WTC11 (cell line): ENCODE measurements at places on chromosomes 7 and 10.
A peak's percentile ranks its signal among the peaks of the same experiment; 100 is the strongest.

DNA sequence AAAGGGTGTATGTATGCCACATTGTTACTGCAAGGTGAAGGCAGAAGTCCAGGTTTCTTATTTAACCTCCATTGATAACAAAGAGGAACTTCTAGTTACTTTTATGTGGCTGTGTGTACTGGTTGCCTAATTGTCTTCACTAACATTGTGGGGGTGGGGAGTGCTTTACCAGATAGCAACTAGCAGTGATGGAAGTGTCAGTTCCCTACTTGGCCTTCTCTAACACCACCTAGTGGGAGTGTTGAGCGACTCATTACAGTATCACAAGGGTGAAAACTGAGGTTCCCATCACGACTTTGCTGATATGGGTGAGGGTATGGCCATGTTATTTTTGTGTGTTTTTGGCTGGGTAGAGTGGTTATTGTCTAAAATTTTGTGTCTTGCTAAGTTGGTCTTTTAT is 274.4 kb downstream of the THSD7A start:
- DNase-seq = peak; percentile 45

GRCh38 chr10:26566525-26567350 is 128.6 kb downstream of the APBB1IP start:
- peak; percentile 72 for DNase-seq

DNA sequence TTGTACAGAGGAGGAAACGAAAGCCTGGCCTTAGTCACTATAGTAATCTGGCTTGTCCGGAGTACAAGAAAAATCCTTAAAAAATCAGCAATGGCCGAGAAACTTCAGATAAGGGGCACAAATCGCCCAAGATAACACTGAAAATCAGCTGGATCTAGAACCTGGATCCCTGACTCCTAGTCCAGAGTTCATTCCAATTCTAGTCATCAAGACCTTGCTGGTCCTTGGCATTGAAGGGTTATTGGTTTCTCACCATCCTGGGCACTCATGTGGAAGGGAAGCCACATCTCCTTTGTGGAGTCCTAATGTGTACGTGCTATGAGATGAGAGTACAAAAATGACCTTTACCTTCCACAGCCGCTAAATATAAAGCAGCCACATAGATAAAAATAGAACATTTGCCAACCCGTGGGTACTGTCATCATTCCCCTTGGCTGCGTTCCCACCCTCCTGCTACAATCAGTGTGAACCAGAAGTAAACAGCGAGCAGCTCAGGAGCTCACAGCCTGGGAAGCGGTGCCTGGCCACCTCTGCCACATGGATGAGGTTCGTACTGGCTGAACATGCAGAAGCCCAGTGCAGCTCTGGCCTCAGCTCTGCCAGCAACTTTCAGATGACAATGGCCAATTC is 116.0 kb upstream of the PDLIM1 start:
- DNase-seq = no peak

DNA sequence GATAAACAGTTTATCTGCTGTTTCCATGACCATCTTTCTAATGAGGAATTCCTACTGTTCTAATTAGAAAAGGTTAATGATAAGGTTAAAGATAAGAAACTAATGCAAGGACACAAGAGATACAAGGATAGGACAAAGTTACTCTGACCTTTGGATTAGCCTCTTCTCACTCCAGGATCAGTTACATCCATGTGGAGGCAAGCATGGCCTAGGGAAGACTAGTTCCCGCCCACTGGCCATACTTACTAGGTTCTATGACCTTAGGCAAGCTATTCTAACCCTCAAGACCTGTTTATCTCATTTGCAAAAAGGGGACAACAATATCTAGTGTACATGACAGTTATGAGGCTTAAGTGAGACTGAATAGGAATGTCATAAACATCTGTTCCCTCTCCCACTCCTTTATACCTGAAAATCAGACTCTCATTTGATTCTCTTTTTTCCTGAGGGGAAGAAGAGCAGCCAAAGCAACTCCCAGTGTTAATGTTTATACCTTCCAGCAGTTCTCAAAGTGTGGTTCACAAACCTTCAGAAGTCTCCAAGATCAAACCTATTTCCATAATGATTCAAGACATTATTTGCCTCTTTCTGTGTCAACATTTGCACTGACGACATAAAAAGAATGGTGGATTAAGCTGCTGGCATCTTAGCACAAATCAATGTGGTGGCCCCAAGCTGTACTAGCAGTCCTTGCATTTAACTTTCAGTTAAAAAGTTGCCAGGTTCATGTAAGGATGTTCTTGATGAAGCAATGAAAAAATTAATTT is 72.0 kb downstream of the SRPK2 start:
- no peak for DNase-seq

GRCh38 chr10:106935978-106936451 is 228.5 kb downstream of the SORCS1 start:
- no peak for DNase-seq

GRCh38 chr10:95837783-95838182 is 70.0 kb upstream of the CC2D2B start:
- DNase-seq = no peak

DNA sequence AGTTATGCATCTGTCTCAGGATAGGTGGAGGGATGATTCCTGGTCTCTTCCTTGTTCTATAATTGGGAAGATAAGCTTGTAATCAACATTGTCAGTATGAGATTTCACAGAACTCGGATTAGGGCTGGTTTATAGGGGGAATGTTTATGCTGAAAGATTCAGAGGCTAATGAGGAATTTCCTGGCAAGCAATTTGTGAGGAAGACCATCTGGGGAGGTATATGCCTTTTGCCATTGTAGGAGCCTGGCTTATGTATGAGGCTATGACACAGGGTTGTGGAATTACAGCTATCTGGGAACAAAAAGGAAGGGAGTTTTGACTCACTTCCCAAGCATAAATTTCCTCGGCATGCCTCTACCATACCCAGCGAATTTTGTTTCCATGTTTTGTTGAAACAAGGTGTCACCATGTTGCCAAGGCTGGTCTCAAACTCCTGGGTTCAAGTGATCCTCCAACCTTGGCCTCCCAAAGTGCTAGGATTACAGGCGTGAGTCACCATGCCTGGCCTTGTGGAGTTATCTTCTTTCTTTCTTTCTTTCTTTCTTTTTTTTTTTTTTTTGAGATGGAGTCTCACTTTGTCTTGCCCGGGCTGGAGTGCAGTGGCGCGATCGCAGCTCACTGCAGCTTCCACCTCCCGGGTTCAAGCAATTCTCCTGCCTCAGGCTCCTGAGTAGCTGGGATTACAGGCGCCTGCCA is 1.6 kb upstream of the COPS6 start:
- DNase-seq = no peak

GRCh38 chr10:73019100-73019499 is 64.5 kb upstream of the PLA2G12B start:
- DNase-seq = no peak

GRCh38 chr10:97531401-97531986 is 32.8 kb downstream of the UBTD1 start:
- DNase-seq = no peak
